ENCODE measurements at places on chromosomes 6 and 20. TPM values are rescaled to one million over a fixed set of nuclear protein-coding genes. Genes with fewer than 3 reads are reported as not detected.

Gene MPC1
- 98.8 TPM for polyA plus RNA-seq

Gene TGM2
- polyA plus RNA-seq: 45.1 TPM

Gene ADGRF5
- polyA plus RNA-seq: 32.4 TPM

Gene SPTLC3
- polyA plus RNA-seq: 25.4 TPM

Gene TSPO2
- polyA plus RNA-seq: 0.45 TPM

Gene RSPO3
- 28.0 TPM for polyA plus RNA-seq

DNA sequence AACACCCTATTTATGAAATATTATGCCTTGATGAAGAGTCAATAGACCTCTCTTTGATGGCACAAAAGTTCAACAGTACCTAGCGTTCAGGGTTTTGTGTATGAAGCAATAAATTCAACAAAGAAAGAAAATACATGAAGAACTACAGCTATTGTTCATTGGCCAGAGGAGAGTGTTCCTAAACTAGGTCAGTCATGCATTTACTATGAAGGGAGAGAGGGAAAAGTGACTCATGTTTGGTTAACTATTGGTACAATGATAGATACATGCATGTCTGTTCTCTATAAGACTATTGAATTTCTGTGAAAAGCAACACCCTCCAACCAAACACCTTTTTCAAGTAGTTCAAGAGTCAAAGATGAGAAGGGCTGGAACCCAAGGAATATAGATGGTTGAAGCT lies 50.7 kb downstream of the CLIC5 start:
- no peak for DNase-seq

DNA sequence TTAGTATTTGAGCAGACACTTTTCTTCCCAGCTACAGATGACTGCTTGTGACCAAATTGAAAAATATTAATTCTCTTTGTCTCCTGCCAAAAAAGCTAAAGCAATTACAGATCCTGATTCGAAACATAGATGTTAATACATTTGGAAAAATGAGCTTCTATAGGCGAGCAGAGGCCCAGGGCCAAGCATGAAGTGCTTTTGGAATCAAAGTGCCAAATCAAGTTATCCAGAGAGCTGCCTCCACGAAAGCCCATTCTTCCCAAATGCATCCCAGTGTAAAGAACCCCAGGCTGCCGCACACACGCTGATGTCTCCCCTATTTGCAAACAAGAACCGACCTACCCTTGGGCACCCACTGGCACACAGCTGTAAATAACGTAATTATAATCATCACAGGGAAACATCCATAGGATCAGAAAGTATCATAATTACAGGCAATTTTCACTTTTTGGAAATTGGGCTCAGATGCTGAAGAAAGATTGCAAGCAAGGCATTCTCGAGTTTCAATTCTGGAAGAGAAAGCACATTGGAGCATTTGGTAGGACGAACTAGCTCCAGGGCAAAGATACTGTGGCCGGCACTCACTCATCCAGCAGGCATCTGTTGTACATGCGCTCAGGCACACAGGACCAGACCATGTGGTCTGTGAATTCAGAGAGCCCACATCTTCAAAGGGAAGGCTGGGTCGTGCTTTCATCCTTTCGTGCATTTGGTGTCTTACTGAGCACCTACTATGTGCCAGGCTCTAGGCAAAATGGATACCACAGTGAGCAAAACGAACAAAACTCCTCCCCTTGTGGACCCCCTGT lies 45.9 kb downstream of the BMP7 start:
- DNase-seq: no peak

- no peak for DNase-seq
These were observed 16.9 kb downstream of the STX16 start for GRCh38 chr20:58667975-58668374.

DNA sequence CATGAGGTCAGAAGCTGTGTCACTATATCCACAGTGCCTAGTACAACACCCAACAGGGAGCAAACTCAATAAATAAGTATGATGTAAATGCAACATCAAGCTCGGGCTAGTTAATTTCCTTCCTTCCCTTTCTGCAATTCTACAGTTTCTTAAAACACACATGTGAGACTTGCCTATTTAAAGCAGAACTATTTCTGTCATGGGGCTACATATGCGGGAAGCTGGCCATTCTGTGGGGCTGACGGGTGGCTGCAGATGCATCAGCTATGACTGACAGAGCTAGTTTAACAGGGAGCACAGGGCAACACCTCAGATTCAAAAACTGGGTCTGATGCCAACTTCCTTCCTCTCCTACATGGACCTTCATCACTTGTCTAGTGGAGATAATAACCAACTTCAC lies 118.1 kb upstream of the ENPP5 start:
- DNase-seq: no peak

DNA sequence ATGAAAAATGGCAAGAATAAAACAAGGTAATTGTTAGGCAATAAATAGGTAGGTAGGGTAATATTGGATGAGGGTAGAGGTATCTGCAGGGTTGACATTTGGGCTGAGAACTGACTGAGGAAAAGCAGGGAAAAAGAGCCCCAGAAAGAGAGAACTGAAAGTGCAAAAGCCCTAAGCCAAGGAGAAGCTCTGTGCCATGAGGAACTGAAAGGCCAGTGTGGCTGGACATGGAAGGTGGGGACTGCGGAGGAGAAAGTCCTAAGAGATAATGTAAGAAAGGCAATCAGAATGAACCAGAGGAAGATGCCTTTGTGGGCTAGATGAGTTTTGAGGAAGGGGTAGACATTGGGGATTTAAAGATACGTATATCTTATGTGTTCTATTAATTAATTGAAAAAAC lies 9.9 kb upstream of the HIVEP2 start:
- DNase-seq: no peak

DNA sequence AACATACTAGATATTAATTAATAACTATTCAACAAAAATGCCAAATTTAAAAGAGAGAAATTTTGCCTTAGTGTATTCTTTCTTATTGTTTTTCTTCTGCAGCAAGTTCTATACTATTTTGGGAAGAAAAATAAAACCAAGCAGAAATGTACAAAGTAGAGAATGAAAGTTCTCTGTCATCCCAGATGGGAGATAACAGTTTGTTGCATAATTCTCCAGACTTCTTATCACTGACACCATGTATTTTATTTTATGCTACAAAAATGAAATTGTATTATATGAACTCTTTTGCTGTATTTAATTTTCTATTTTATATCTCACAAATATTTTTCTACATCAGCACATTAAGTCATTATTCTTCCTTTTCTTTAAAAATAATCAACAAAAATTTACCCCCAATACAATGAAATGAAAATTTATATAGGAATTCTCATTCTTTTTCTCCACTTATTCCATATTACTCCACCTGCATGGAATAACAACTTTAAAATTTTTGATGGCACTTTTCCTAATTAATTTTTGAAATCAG lies 18.2 kb downstream of the TMEM244 start:
- DNase-seq: no peak

DNA sequence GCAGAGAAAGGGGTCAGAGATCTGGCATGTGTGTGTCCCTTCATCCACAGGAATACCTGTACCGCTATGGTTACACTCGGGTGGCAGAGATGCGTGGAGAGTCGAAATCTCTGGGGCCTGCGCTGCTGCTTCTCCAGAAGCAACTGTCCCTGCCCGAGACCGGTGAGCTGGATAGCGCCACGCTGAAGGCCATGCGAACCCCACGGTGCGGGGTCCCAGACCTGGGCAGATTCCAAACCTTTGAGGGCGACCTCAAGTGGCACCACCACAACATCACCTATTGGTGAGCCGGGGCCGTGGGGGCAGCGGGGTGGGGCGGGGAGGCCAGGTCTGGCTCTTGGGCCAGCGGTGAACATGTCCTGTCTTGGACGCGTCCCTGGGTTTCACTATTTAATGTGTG lies 1.1 kb downstream of the MMP9 start:
- no peak for DNase-seq

DNA sequence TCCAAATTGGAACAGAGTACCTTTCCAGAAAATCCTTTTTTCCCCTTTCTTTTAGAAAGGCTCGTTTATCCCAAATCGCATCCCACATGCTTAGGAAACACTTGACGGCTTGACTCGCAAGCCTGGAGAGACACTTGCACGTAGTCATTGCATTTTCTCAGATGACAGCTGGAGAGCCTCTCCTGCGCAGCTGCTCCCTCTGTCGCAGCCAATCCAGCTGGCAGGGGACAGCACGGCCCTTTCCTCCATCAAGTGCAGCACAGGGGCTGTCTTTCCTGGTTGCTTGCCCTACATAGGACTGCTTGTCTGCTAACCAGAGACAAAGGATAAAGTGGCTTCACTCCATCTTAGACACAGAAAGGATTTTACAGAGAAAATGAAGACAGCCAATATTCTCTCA lies 77.6 kb upstream of the RGS17 start:
- no peak for DNase-seq

All from right renal pelvis (tissue), 4 donors.